ENCODE measurements at places on chromosomes 1 and 21.

DNA sequence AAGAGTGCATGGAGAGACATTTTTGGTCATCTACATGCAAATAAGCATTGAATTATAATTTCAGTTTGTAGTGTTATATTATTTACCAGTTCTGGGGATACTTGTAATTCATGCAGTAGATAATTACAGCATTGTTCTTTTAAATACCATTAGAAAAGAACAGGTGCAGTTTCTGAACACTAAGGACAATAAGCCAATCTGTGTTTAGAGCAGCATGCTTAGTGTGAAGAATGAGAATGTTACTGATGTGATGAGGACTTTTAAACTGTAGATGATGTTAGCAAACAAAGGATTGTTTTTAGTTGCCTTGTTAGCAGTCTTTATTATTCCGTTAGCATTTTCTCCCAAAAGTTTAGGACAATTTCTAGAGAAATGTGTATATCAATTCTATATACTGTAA, 348.3 kb downstream of the BRINP3 start:
- DNase-seq: no peak

GRCh38 chr1:237890822-237891221, at the start of gene ZP4:
Gene ZP4 (minus strand): TSS chr1:237890922. CDS start chr1:237890635, 287 bp downstream.
- DNase-seq: no peak

DNA sequence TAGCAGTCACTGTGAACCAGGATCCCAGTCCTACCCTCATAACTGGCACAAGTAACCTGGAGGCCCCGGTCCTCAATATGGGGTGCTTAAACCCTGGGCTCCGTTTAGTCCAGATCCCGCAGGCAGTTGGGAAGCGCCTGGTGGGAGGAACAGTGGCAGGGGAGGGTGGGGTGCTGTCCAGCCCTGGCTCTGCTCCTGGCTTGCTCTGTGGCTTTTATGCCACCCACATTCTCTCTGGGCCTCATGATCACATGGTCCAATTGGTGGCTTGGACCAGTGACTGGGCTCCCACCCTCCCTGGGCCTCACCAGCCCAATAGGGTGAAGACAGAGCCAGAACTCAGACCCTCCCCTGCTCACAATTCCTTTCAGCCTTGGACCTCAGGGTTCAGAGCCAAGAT, 2.9 kb downstream of the CD164L2 start:
- DNase-seq: no peak

GRCh38 chr1:218945050-218945449, 228.6 kb upstream of the LYPLAL1 start:
- DNase-seq: no peak

GRCh38 chr1:3786468-3787348, 9.6 kb downstream of the LRRC47 start:
- DNase-seq: no peak

DNA sequence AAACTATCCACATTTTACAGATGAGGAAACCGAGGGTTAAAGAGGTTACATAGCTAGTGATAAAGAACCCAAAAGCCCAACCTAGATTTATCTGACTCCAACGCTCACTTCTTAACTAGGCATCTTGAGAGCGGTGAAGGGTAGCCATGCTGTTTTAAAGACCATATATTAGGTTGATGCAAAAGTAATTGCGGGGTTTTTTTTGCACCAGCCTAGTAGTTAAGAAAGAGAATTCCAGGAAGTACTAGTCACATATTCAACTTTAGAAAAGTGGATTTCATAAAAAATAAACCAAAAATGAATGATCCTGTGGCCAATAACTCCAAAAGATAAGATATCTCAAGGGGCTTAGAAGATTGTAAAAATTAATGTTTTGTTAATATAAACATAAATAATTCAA, 162.1 kb downstream of the GLUL start:
- DNase-seq: no peak

- peak; percentile 95 for DNase-seq
Measured at GRCh38 chr1:113783254-113784103, 24.2 kb upstream of the PHTF1 start.

DNA sequence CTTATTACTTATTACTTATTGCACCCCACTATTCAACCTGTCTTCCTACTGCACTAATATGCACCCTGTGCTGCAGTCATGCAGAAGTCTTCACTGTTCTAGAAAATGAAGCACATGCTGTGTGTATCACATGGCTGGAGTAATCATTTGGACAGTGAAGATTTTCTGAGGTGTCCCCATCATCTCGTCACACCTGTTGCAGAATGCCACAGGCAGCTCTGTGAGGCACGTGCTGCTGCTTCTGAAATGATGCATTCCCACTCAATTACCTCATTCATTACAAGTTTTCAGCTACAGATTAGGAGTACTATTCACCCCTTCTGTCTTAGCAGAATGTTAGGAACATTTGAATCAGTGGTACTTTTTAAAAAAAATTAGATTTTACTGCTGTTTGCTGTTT, 325.7 kb upstream of the ST6GALNAC5 start:
- no peak for DNase-seq

Data from Kasumi-1 (cell line).